ENCODE measurements at places on chromosomes 3 and 15.
A peak's percentile ranks its signal among the peaks of the same experiment; 100 is the strongest.

DNA sequence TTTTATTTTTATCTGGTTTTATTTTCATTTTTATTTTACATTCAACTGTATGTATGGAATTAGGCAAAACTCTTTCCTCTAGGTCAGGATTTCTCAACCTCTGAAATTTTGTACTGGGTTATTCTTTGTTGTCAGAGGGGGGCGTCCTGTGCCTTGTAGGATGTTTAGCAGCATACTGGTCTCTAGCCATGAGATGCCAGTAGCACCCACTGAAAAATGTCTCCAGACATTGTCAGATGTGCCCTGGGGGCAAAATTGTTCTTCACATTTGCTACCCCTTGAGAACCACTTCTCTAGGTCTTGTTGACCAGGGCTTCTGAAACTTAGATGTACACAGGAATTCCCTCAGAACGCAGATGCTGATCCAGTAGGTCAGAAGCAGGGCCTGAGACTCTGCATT, 5.4 kb downstream of the CHRNA5 start:
- no peak for DNase-seq

- DNase-seq = peak; percentile 41
Measured at GRCh38 chr3:184740509-184741258, 28.8 kb upstream of the MAGEF1 start.

GRCh38 chr3:50585919-50586762, 16.8 kb downstream of the HEMK1 start:
- DNase-seq = peak; percentile 79

DNA sequence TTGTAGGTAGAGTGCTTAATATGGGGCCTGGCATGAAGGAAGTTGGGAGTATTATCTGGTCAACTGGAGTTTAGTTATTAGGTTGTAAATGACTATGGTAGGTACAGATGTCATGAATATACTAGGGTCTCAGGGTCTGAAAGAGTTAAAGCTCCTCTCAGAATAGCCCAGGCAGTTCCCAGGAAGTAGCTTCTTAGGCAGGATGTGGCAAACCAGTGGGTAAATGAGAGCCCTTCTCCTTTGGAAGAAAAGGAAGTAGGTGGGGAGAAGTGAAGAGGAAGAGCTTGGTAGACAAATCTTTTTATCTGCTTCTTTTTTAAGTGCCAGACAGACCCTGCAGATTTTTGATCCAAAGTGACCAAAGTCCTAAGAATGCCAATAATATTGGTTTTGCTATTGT, 24.5 kb downstream of the MAP2K1 start:
- DNase-seq = no peak

DNA sequence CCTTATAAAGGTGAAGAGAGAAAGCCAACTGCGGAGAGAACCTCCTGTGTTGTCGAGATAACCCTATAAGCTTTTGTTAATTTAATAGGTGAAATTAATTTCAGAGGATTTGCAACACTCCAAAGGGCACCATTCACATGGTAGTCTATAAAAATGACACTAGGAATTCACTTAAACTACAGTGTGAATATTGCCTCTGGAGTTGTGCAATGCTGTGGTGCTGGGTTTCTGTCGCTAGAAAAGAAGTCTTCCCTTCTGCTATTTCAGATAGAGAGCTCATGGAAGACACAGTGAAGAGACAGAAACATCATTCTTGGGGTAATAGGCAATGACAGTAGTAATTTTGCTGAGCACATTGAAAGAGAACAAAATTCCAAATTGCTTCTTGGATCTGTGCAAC, 28.8 kb upstream of the PROK2 start:
- no peak for DNase-seq

DNA sequence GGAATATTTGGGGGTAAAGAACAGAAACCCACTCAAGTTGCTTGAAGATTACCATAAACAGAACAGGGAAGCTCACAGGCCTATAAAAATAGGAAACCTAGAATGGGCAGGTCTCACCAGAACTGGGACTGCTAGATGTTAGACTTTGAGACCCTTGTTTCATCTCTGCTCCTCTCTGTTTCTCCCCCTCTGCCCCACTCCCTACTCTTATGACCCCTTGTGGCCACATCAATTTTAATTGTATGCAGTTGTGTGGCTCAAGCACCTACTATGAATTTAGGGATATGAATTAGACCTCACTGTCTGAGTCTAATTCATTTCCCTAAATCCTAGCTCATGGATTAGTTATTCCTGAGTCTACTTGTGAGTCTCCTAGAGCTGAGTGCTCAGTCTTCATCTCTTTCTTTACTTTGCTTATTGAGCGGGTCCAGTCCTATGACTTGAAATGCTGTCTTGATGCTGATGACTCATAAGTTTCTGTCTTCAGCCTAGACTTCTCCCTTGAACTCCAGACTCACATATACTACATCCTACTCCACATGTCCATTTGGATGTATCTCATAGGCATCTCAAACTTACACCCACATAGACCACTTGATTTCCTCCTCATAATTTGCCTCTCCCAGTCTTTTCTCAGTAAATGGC, 78.7 kb downstream of the ITPR1 start:
- no peak for DNase-seq

GRCh38 chr3:34056951-34057390, 258.5 kb downstream of the PDCD6IP start:
- DNase-seq = peak; percentile 38

GRCh38 chr15:41866263-41866703, 27.6 kb downstream of the SPTBN5 start:
- DNase-seq = no peak

- DNase-seq = no peak
Measured at GRCh38 chr3:29468187-29468586, 187.3 kb downstream of the RBMS3 start.

DNA sequence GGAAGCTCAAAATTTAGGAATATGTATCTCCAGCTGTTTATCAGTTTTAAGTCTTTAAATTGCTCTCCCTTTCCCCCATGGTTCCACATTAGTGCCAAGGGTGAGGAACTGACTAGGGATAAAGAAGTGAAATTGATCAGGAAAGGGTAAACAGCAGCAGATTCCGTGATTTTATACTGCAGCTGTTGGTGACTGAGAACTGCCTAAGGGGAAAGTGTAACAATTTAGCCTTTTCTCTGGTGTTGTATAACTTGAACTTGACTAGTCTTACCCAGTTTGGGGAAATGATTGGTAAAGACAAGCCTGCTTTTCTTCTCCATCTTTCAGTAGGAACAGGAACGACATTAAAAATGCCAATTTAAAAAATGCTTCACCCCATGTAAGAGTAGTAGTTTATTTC, 5.0 kb downstream of the SPRED1 start:
- no peak for DNase-seq

- no peak for DNase-seq
Measured at GRCh38 chr3:101851072-101851770, 1.9 kb downstream of the NFKBIZ start.

DNA sequence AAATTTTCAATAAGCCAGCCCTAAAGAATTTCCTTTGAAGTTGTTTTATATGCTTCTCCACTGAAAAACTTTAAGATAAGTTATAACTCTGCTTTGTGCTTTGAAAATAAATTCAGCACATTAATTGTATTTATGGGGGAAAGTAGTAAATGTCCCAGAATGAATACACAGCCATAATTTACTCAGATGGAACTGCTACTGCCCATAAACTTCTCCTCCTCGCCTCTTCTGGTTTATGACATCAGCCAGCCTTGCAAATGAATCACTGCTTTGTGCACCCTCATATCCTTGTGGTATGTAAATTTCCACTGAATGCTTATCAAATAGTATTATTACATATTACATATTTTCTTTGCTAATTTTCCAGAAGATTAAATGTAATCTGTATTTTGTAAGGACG, 302.0 kb downstream of the DIPK2A start:
- DNase-seq = no peak

DNA sequence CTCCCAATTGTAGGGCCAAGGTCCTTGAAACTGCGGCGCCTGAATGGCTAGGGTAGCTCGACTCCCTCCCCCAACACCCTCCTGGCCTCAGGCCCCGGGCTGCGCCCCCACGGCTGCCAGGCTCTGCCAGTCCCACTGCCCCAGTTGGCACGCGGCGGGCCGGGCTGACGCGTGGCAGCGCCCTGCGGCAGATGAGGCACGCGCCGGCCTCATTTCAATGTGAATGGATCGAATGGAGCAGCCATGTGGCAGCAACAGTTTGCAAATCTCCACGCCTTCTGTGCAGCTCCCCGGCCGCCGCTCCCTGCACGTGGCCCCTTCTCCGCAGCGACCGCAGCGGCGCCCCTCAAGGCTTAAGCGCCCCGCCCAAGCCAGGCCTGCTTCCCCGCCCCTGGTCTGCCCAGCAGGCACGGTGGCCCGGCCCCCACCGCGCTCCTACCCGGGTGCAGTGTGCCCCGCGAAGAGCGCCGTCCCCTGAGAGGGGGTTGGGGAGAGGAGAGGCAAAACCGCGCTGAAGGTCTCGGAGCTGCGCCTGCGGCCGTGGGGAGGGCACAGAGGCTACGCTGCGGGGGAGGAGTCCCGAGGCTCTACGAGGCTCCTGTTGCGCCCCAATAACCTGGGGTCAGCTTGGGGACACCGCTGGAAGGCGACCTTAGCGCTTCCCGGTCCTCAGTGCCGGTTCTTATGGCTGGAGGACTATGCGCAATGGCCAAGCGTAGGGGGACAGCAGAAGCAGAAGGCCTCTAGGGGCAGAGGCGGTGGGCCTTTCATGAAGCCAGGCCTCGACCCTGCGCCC, 3.1 kb upstream of the DLL4 start:
- peak; percentile 31 for DNase-seq

GRCh38 chr3:30269751-30270445, 336.5 kb upstream of the TGFBR2 start:
- no peak for DNase-seq

All from stimulated activated CD4-positive, alpha-beta T cell treated with anti-CD3 and anti-CD28 coated beads, Interleukin-15, amount 100 ng/mL, for 24 hours (primary cell).